Stimulated activated memory B cell treated with anti-CD40 and anti-IgM and Interleukin-4, amounts not matched to agents 10 μg/mL and 1 μg/mL and 100 μg/mL, for 72 hours (primary cell): ENCODE measurements at places on chromosomes 7 and 10.

GRCh38 chr7:83271212-83272099 is 108.8 kb upstream of the PCLO start:
- ATAC-seq, result no peak

DNA sequence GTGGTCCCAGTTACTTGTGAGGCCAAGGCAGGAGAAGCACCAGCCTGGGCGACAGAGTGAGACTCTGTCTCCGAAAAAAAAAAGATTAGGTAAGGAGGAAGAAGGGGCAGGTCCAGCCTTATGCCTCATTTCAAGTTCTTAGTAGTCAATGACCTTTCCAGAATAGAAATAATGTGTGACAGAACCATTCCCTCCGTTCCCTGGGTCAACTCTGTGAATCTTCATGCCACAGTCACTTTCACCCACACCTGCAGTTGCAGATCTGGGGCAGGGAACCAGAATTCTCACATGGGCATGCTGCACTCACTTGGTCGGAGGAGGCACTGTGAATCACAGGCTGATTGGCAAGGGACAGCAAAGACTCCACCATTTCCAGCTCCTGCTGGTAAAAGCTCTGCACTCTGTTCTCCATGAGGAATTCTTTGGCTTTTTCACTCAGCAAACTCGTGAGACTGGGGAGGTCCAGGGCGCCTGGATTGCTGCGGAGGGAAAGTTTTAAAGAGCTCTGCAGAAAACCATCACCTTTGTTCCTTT is 20.7 kb downstream of the STN1 start:
- no peak for ATAC-seq

DNA sequence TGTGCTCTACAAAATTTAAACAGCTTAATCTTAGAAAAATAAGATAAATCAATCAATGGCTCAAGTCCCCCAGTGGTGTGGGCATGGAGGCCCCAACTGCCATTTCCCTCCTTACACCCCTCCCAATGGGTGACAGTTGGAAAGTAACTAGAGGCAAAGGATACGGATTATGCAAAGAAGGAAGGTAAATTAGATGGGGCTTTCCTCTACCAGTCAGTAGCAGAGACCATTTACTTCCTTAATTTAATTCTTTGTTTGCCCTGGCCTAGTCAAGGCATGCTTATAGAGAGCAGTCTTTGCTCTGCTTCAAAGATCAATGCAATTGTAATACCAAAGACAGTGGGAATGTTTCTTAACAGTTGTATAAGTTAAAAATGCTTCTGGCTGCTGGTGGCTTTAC is 63.3 kb upstream of the PAPSS2 start:
- peak; percentile 86 for ATAC-seq

- ATAC-seq, result no peak
Observed at GRCh38 chr7:114554781-114555537, 140.3 kb downstream of the FOXP2 start.

GRCh38 chr10:21230219-21230618 is 295.3 kb downstream of the SKIDA1 start:
- no peak for ATAC-seq
